ENCODE measurements at places on chromosomes 12 and 14.

DNA sequence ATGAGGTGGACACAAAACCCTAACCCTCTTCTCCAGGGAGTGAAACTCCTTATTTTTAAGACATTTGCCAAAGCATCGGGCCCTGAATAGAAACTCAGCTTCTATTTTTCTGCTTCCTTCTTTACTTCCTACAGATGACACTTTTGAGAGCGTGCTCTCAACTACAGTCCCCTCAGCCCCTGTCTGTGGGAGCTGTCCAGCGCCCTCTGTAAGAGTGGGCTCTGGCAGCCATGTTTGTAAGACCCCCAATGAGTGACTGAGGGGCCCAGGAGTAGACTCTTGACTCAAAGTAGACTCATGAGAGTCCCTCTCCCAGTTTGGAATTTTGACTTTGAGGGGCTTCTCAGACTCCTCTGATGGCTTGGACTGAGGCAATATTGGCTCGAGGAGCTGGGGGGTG is 25.5 kb upstream of the BATF start:
- DNase-seq, result no peak

GRCh38 chr14:81480741-81481140 is 52.9 kb downstream of the SEL1L start:
- no peak for DNase-seq

GRCh38 chr14:54202288-54202687 is 194.5 kb upstream of the CDKN3 start:
- DNase-seq, result no peak

- DNase-seq, result no peak
These were observed 150.3 kb downstream of the DAD1 start for GRCh38 chr14:22438742-22439141.

DNA sequence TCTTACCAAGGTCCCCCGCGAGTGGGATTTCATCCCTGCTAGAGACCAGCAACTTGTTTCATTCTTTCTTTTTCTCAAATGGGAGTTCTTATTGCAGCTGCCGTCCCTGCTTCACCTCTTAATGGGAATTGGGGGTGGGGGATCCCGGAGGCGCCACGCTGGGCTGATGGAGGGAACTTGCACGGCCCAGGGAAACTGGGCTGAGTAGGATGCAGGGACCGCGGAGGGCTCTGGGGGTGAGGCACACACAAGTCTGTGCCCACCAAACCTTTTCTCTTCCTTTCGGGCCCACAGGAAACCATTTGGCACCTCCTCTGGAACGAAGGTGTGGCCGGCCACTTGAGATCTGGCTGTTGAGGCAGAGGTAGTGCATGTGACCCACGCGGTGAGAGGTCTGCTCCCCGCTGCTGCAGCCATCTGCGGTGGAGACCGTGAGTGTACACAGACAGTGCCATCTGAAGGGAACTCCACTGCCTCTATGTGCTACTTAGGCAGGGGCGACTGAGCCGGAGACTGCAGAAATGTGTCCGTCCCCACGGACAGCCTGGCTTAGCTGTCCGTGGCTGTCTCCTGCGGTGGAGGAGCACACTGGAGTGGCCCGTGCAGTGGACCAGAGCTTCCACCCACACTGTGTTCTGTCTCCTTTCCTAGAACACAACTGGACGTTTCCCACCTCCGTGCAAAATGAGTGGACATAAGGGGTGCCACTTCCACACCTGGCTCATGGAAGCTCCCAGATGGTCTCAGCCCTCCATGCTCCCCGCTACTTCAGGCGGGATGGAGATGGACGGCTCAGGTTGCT is 42.1 kb upstream of the TESC start:
- no peak for DNase-seq

- no peak for DNase-seq
These were observed 89.4 kb downstream of the GALNT9 start for GRCh38 chr12:132239796-132240668.

- no peak for DNase-seq
These were observed 12.8 kb upstream of the BMAL2 start for GRCh38 chr12:27319848-27320247.

GRCh38 chr12:89497005-89497404 is 27.6 kb downstream of the GALNT4 start:
- no peak for DNase-seq

- peak; percentile 19 for DNase-seq
These were observed at the start of gene RASSF9 for GRCh38 chr12:85836197-85837090. TSS of gene RASSF9 (minus strand) at chr12:85836409. CDS start at chr12:85836201, 208 bp downstream.

GRCh38 chr12:84362552-84362897 is 550.1 kb downstream of the SLC6A15 start:
- no peak for DNase-seq

GRCh38 chr12:124506145-124506831 is 61.1 kb downstream of the NCOR2 start:
- DNase-seq, result no peak

GRCh38 chr12:66516133-66516532 is 162.7 kb downstream of the GRIP1 start:
- DNase-seq, result peak; percentile 29

- DNase-seq, result no peak
These were observed 22.8 kb downstream of the APOBEC1 start for GRCh38 chr12:7642876-7643309.

DNA sequence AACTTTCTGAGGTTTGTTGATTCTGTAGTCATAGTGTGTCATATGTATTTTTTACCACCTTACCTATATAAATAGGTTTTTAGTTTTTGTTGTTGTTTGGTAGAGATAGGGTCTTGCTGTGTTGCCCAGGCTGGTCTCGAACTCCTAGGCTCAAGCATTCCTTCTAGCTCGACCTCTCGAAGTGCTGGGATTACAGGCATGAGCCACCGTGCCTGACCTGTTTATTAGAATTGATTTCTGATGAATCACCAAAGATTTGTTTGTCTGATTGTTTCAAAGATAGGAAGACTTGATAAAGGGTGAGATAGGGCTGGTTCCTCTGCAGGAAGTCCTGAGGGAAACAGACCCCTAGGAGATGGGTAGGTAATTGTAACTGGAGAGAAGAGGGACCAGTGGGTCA is 481.6 kb downstream of the PCNX1 start:
- no peak for DNase-seq

GRCh38 chr12:47801170-47801903 is 18.4 kb downstream of the HDAC7 start:
- no peak for DNase-seq

- DNase-seq, result peak; percentile 72
These were observed 124.8 kb upstream of the MAP1LC3B2 start for GRCh38 chr12:116434155-116435011.

DNA sequence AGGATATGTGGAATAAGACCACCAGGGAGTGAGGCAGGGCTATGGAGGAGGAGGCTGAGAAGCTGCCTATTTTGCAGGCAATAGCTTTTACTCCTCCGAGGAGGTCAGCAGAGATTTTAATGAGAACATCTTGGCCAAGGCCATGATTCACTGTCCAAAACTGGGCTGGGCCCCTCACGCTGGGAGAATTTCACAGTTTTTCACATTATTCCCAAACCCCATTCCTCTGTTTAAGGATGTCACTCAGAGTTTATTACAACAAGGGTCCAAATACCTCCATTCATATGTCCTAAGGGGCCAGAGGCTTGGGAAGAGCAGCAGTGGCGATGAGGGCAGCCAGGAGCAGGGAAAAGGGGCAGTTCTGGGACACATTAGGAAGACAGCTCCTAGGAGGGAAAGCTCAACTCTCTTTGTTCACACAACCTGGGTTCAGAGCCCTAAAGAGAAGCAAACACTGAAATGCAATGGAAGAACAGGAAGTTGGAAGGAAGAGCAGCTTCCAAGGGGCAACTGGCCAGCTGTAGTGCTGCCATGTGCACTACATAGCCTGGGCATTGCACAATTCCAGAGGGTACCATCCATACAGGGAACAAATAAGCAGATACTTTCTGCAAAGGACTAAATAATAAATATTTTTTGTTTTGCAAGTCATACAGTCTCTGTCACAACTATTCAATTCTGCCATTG is 283.2 kb downstream of the NUAK1 start:
- DNase-seq, result no peak

DNA sequence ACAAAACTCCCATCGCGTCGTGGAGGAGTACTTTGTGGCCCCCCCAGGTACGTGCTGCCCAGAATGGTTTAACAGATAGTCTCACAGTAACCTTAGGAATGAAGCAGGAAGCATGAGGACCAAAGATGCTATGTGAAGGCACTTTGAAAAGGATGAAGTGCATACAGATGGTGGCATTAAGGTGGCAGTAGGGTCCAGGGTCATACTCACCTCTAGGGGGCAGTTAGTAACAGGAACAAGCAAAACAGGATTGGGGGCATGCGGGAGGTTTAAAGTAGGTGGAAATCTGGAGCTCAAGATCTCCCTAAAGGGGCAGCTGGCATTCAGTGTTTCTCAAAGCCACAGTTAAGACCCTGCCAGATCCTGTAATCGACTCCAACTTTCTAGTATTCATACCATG is 10.9 kb downstream of the GATC start:
- peak; percentile 59 for DNase-seq

DNA sequence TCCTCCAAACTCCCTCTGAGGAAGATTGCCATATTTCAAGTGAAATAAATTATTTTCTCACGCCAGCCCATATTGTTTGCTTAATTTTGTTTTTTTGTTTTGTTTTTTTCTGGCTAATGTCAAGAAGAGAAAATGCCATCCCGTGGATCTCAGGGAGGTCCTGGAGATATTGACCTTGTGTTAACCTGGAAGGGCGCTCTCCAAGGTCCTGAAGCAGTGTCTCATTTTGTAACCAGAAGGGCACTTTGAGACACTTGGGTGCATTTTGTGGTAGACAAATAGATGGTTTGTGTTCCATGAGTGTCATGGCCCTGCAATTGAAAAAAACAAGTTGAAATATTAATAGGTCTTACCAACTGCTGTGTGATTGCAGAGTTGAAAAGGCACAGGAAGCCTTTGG is 268.9 kb downstream of the SUDS3 start:
- DNase-seq, result peak; percentile 64

DNA sequence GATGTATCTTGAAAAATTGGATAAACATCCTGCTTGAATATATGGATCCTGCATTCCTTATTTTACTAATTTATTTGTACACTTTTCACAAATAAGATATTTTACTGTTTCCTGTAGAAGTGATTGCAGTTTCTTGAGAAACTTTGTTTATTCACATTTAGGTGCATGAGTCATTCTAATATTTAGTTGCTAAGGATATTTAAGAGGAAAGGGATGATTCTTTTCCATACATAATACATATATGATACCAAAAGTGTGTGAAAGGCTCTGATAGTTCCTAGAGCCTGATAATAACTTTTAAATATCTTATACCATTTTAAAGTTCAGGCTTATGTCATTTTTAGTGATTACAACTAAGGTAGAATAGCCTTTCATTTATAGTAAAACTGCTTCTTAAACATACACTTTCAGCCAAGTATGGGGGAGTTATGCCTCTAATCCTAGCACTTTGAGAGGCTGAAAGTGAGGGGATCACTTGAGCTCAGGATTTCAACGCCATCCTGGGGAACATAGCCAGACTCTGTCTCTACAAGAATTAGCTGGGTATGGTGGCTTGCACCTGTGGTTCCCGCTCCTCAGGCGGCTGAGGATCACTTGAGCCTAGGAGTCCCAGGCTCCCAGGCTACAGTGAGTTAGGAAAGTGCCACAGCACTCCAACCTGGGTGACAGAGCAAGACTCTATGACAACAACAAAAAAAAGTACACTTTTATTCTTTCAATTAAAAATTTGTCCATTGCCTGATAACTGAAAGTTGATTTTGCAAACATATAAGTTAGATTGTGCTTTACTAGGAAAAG is 262.6 kb upstream of the LRIG3 start:
- no peak for DNase-seq

GRCh38 chr12:88562151-88562550 is 18.1 kb downstream of the KITLG start:
- no peak for DNase-seq

DNA sequence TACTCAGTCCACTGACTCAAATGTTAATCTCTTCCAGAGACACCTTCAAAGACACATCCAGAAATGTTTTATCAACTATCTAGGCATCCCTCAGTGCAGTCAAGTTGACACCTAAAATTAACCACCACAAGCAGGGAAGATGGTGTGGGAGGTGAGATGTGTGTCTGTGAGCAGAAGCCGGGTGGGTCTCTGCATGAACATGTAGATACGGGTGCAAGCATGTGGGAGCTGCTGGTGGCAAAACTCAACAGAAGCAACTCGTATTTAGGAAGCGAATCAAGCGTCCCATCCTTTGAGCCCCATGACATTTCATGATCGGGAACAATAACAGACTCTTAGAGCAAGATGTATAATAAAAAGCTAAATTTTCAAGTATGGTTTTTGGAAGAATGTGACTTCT is 110.0 kb upstream of the C14orf180 start:
- no peak for DNase-seq

GRCh38 chr12:30962047-30962446 is 35.5 kb downstream of the TSPAN11 start:
- DNase-seq, result no peak

GRCh38 chr14:99551034-99551922 is 52.7 kb downstream of the CCDC85C start:
- DNase-seq, result no peak

DNA sequence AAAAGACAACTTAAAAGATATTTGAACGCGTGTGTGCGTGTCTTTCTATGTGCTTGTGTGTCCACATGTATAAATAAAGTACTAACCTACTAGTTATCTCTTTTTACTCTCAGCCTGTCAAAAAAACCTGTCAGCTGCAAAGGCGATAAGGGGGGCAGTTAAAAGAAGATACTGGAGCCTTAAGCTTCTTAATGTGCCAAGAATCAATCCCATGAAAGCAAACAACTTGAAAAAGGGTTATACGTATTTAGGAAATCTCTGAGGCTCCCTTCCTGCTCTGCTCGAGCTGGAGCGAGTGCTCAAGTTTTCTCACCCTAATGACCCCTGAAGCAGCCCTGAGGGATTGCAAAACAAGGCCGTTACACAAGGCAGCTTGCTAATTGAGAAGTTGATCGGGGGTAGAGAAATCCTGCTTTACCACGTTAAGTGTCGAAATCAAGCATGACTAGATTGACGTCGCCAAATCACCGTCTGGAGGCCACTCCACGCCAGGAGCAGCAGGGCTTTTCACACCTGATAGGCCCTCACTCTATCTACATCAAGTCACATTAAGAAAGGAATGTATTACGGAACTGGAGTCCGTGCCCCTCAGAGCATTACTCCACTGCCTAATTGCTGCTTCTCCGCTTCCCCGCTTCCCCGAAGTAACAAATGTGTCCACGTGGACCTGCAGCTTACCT is 32.4 kb downstream of the LMO3 start:
- DNase-seq, result peak; percentile 40

DNA sequence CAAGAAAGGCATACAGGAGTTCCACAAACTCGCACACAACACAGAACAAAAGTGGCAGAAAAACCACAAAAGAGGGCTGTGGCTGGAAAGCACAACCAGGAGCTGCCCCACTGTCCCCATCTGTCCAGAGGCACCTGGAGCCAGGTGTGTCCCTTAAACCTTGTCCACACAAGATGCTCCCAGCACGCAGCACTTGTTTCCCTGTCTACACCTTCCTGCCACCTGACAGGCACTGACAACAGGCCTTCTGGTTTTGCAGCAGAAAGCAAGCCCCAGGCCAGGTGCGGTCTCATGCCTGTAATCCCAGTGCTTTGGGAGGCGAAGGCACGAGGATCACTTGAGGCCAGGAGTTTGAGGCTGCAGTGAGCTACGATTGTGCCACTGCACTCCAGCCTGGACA is 3.6 kb downstream of the BTBD6 start:
- DNase-seq, result no peak

GRCh38 chr12:51449580-51450246 is 25.1 kb downstream of the SLC4A8 start:
- no peak for DNase-seq
